Stimulated activated CD4-positive, alpha-beta T cell treated with anti-CD3 and anti-CD28 coated beads, Interleukin-12 subunit alpha, Interleukin-12 subunit beta, amount 100 ng/mL, for 4 hours (primary cell): ENCODE measurements at places on chromosomes 6 and 20.
A peak's percentile ranks its signal among the peaks of the same experiment; 100 is the strongest.

GRCh38 chr6:80733641-80734040 is 627.2 kb downstream of the BCKDHB start:
- no peak for DNase-seq

GRCh38 chr20:64077876-64078551 is 1.3 kb downstream of the RGS19 start:
- no peak for DNase-seq

GRCh38 chr6:135858931-135859330 is 7.4 kb downstream of the PDE7B start:
- no peak for DNase-seq

DNA sequence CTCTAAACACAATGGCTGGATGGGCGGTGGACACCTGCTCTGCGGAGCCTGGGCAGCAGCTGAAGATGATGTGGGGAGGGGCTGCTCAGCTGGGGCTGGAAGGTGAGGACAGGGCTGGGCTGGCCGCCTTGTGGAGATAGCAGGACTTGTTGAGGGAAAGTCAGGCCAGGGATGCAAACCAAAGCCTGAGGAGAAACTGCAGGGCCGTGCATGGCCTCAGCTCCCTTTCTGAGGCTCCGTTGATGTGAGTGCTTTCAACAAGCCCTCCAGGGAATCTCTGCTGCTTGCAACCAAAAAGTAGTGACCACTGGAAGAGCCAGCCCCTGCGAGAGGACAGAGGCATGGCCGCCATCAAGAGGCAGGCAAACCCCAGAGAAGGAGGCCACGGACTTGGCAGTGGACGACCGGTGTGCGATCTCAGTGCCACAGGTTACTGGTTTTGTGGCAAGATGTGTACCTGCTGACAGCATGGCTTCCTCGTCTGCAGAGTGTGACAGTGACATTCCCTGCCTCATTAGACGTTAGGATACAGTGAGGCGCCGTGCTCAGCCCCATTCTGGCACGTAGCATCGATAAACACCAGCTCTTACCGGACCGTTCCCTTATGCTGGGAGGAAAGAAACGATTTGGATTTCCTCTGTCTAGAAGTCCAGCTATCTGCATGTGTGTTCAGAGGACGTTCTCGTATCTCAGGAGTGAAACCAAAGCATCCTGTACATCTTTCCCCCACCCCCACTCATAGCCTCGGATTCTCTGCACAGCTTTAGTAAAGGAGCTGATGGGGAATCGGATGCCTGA is 37.9 kb downstream of the ERMARD start:
- DNase-seq, result no peak

DNA sequence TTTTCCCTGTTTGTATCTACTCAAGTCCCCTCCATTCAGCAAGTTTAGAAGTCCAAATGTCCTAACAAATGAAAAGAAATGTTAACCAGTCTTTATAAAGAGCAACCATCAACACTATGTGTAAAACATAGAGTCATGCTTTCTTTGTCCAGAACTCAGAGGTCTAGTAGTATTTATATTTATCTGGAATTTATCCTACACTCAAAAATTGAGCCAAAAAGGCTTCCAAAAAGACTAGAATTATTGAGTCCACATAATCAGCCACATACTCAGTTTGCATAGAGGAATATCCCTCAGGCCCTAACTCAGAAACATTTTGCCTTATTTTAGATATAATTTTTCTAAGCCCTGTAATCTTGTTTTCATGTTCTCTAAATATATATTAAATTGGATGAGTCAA is 455.0 kb downstream of the COL12A1 start:
- no peak for DNase-seq

GRCh38 chr20:19322061-19322985 is 109.9 kb downstream of the SLC24A3 start:
- no peak for DNase-seq

- DNase-seq, result no peak
Measured at GRCh38 chr6:127857051-127857637, 43.7 kb downstream of the THEMIS start.

GRCh38 chr6:154907291-154907690 is 87.8 kb upstream of the TIAM2 start:
- DNase-seq, result no peak

GRCh38 chr6:113187661-113188060 is 669.5 kb upstream of the MARCKS start:
- DNase-seq, result no peak

GRCh38 chr6:168162366-168162765 is 83.4 kb upstream of the FRMD1 start:
- no peak for DNase-seq

DNA sequence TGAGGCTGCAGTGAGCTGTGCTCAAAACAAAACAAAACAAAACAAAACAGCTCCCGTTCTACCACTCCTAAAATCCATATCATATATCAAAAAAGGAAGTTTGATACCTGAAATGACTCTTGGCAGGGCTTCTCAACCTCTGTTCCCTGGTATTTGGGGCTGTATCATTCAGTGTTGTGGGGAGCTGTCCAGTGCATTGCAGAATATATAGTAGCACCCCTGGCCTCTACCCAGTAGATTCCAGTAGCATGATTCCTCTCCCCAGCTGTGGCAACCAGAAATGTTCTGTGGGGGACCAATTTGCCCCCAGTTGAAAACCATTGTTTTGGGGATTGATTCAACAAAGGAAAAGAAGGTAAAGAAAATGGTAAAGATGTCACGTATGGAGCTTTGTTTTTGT is 238.9 kb downstream of the PRL start:
- DNase-seq, result no peak

DNA sequence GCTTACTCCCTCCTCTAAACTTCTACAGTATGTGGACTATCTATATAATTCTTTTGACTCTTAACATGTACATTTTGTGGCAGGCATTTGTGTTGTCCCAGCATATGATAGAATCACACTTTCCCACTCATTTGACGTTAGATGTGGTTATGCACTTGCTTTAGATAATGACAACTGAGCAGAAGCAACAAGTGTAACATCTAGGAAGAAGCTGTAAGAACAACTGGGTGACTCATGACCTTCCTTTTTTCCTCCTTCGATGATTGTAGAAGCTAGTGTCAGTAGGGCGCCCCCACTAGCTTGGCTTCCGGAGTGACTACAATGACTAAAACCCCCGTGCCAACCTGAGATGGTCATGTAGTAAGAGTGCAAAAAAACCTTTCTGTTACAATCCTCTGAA is 74.6 kb upstream of the CEP85L start:
- peak; percentile 58 for DNase-seq

DNA sequence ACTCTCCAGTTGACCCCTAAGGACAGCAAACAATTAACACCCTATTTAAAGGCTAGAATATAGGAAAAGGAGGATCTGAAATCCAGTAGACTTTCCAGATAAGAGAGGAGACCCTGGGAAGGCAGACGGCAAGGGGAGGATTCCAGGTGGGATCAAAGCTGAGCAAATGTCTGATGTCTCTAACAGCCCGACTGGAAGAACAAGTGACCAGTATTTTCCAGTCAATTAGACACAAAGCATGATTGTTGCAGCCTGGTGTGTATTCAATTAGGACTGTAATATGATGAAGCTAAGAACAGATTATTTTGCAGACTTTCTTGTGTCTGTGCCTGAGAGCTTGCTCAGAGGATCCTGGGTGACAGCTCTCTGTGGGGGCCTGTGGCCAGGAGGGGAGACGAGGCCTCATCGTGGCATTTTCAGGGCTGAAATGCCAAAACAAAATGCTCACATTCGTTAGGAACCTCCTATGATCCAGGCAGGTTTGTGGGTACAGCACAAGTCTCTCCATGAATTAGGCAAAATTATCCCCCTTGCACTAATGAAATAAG is 471.8 kb upstream of the AGPAT4 start:
- DNase-seq, result no peak

DNA sequence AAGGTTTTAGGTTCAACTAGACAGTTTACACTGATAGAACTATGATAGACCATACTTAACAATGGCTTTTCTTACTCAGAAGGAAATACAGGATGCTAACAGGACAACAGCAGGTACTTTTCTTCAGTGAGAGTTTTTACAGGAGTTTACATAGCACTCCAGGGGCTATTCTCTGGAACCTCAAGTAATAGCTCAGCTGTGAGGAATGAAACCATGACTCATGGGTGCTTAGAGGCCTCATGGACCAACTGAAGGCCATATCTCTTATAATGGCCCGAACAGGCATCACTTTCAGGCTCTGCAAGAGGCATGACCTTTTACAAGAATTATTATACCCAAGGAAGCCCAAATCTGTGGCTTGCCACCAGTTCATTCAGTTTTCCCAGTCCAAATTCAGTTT is 31.8 kb downstream of the TREML1 start:
- DNase-seq, result no peak

GRCh38 chr6:102438171-102438570 is 1044.7 kb downstream of the GRIK2 start:
- no peak for DNase-seq

DNA sequence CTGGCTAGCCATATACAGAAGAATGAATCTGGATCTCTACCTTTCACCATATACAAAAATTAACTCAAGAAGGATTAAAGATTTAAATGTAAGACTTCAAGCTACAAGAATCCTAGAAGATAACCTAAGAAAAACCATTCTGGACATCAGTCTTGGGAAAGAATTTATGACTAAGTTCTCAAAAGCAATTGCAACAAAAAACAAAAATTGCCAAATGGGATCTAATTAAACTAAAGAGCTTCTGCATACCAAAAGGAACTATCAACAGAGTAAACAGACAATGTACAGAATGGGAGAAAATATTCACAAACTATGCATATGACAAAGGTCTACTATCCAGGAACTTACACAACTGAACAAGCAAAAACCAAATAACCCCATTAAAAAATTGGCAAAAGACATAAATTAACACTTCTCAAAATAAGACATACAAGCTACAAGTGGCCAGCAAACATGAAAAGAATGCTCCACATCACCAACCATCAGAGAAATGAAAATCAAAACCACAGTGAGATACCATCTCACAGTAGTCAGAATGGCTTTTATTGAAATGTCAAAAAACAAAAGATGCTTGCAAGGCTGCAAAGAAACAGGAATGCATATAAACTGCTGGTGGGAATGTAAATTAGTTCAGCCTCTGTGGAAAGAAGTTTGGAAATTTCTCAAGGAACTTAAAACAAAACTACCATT is 66.8 kb upstream of the RSPO3 start:
- DNase-seq, result no peak

DNA sequence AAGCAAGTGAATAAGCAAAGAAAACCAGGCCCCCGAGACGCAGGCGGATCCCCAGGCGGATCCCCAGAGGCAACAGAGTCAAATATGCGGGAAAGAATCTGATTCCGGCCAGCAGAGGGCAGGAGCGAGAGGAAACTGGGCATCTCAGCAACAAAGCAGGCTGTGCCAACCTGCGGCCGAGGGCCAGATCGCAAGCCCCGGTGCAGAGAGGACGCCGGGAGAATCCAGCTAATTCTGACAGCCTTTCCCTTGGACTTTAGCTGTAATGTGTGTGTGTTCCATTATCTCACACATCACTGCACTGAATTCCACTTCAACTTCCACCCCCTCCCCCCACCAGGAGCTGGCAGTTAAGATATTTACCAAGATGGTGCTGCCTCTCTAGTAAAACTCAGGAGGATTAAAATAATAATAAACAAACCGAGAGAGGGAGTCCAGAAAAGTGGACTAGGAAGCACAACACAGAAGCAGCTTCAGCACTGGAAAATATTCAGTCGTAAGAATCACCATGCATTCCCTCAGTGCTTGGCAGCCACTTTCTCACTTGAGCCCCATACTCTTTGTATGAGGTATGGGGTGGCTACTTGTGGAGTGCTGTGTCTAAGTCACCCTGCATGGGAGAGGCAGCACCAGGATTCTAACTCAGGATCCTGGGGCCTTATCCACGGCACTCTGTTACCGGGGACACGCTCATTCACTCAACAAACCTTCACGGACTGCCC is 66.2 kb upstream of the SNX9 start:
- peak; percentile 74 for DNase-seq

DNA sequence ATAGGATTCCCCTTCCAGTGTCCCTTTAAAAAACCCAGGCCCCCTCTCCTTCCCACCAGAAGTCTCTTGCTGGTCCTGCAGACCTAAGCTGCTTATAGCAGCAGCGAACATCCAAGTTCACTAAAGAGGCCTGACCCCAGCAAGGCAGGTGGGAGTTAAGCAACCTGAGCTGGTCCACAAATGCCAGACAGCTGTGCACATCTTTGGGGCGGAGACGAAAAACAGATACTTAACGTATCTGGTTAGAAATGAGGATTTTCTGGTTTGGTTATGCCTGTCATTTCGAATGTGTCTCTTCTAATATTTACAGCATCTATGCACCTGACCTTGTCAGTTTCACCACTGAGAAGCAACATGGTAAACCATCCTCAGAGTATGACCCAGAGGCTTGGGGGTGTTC is 87.8 kb downstream of the SLC2A10 start:
- DNase-seq, result no peak
